ENCODE measurements at places on chromosomes 7 and 10.
A peak's percentile ranks its signal among the peaks of the same experiment; 100 is the strongest.

DNA sequence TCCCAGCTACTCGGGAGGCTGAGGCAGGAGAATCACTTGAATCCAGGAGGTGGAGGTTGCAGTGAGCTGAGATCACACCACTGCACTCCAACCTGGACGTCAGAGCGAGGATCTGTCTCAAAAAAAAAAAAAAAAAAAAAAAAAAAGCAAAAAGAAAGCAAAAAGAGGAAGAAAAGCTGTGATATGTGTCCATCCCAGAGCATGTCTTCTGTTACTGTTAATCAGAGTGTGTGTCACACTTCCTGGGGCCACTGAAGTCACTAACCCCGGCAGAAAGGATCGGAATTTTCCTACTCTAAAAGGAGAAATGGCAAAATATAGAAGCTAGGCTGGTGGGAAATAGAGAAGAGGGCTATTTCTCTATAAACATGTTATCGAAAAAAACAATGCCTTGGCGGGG lies 11.9 kb downstream of the PIK3AP1 start:
- no peak for DNase-seq

GRCh38 chr7:24255139-24255538 lies 28.9 kb upstream of the NPY start:
- no peak for DNase-seq

DNA sequence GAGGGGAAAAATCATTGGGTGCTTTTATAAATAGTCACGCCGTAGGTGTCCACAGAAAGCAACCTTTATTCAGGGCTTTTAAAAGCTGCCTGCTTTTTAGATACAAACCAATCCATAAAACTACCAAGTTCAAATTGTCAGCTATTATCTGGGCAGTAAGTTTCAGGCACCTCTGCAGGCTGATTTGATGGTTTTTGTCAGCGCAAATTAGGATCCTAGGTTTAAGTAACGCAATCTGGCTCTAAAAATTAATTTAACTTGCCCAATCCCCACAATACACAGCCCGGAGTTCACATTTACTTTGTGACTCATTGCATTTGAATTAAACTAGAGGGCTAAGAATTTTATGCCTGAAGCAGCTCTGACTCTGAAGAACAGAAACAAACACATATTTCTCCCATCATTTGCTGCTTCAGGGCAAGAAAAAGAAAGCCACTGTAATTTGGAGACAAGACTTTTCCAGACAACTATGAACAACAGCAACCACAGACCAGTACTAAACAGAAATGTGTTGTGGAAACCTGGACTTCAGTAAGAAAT lies 43.3 kb downstream of the NRP1 start:
- DNase-seq: no peak

GRCh38 chr10:33211106-33211878 lies 123.2 kb downstream of the NRP1 start:
- DNase-seq: no peak

DNA sequence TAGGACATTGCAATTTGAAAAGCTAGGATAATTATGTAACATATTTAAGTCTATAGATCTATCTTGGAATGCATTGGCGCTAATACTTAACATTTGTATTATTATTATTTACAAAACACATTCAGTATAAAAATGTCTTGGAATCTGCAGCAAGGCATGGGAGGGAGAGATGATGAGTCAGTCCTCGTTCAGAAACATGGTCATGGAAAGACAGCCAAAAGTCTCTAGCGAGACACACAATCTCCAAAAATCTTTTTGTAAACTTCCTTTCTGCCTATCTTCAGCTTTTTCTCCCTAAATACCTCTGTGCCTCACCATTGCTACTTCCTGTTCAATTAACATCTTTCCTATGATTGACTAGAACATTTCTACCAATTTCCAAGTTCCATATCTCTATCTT lies 188.4 kb upstream of the CACNA2D1 start:
- no peak for DNase-seq

- DNase-seq: no peak
Measured at GRCh38 chr10:12466704-12467305, 117.5 kb downstream of the CAMK1D start.

GRCh38 chr10:16989826-16990293 lies 139.8 kb downstream of the CUBN start:
- no peak for DNase-seq

DNA sequence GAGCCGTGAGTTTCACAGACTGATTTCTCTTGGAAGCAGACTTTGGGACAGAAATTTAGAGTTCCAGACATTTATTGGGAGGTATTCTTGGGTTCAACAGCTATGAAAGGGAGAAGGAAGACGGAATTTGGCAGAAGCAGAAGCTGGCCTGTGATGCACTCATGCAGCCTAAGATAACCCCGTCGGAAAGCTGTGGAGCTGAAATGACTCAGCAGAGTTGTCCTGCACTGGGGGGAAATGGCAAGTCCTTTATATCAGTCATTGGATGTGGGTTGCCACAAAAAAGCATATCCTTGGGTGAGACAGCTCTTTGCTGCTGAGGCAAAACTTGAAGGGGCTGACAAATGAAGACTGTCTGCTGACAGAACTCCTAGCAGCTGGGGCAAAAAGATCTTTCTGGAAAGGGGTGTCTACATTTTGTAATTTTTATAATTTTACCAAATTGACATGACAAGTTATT lies 11.5 kb upstream of the MICU1 start:
- DNase-seq: peak; percentile 0

DNA sequence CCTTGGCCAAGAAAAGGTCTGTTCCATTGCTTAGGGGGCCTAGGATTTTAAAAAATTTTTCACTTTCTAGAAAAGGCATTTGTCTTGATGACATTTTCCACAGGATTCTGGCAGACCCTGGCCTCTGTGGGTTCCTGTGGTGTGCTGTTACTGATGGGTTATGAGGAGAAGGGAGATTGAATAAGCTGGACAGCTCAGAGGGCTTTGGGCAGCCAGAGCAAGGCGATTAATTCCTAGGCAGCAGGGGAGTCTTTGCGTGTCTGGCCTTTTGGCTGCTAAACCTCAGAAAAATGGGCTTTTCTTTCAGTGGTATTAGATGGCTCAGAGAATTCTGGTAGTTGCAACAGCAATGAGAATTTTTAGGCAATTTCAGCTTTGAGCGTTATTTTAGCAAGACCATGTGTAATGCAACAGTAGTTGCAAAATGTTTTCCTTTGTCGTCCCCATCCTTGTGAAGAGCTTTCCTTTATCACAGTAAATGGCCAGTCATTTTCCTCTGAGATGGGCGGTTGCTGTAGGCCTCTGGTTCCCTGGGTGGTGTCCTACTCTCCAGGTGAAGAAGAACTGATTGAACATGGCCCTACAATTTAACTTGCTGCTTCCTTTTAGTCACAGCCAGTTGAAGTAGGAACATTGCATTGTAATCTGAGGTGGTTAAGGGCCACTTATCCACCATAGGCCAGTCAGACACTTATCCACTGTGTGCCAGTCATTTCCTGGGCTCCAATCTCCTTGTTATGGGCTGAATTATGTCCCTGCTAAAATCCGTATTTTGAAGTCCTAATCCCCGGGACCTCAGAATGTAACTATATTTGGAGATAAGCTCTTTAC lies 43.2 kb downstream of the SH2D4B start:
- no peak for DNase-seq

DNA sequence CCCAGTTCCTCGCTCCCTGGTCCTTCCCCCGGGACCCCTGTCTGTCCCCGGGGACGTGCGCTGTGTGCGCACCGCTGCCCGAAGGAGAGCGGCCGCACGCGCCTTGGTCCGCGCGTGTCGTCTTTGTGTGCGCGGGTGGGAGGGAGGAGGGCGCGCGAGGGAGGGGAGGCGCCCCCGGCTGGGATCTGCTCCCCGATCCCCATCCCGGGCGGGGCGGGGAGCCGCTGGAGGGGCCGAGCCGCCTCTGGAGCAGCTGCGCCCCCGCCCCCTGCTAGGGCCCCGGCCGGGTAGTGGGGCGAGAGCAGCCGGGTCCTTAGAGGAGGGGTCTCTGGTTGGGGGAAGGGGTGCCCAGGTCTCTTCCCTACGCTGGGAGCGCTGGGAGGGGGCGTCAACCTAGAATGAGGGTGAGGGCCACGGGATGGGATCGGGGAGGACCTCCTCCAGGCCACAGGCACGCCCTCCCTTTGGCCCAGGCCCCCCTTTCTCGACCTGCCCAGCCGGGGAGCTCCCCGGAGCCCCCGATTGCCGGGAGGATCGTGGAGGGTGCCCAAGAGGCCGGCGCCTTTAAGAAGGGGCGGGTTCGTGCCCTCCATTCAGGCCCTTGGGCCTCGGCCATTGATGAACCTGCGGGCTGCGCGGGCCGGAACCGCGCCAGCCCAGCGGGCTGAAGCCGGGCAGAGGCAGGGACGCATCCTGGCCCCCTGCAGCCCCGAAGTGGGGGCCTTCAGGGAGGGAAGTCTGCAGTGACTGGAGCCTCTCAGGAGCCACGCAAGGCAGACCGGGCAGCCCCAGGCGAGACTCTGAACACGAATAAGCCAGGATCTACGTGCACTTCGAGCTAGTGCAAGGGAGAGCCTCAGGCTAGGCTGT lies 678 bp downstream of the SH2B2 start:
- no peak for DNase-seq

DNA sequence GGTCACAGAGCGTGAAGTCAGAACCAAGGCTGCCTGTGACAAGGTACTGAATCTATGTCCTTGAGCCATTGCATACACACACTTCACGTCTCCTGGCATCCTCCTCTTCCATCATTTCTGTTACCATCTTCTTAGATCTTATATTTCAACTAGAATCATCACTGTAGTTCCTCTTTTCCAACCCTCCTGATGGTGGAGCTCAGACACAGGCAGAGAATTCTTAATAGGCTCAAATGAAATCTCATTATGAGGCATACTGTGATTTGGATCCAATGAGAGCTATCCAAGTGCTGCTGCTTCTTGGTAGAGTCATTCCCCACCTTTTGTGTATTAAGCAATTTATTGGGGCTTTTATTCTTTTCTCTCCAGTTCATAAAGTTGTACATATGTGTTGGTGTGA lies 113.2 kb downstream of the CALCR start:
- DNase-seq: no peak

DNA sequence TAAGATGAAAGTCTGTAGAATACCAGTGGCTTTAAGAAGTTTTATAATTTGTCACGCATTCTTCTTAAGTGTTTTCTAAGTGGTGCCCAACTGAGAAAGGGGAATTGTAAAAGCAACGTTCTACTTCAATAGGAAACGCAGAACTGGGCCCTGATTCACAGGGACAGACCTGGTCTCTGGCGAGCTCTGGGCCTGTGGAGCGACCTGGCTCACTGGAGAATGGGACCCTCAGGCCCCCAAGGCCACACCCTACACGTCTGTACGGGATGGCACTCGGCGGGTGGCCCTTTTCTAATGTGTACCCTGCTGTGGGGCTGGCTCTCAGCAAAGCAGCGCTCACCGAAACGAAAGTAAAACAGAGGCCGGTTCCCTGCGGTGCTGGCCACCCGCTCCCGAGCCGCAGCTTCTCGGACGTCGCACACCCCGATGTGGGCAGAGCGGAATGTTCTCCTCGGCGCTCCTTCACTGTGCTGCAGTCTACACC lies 205.0 kb downstream of the DIP2C start:
- DNase-seq: no peak

- DNase-seq: no peak
Measured at GRCh38 chr7:27186668-27187474, 1.8 kb upstream of the HOXA11 start.

DNA sequence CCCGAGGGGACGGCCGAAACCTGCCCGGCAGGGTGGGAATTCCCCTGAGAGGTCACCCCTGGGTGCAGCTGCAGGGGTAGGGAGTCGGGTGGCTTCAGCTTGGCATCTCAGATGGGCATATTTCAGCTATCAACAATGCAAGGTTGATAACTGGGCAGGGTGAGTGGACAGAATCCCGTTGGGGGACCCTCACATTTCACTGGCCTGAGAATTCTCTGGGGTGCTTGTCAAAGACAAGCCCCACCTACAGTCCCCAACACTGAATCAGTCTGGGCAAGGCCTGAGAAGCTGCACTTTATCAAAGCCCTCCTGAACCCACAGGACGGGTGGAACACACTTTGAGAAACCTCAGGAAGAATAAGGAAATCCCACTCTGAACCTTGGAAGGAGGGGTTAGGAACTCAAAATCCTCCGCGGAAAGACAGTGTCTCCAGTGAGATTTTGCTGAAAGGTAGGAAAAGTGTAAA lies 3.1 kb downstream of the RGS10 start:
- no peak for DNase-seq

- DNase-seq: no peak
Measured at GRCh38 chr10:130999376-131000202, 311.9 kb downstream of the TCERG1L start.

DNA sequence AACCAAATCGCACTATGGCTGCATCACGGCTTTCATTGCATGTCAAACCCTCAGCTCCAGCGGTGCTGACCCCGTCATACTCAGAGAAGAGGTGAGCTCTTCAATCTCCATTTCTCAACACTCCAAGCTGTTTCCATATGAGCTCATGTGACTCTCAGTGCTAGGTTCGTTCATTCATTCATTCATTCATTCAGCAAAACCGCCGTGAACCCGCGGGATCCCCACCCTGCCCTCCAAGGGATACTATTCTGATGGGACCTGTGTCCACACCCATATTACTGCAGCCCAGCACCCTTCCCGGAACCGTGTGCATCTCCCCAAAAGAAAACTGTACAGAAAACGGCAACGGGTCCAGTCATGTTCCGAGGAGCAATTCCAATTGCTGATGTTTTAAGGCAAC lies 184.7 kb downstream of the DIP2C start:
- DNase-seq: no peak

- no peak for DNase-seq
Measured at GRCh38 chr7:55128693-55129394, 110.0 kb downstream of the EGFR start.

DNA sequence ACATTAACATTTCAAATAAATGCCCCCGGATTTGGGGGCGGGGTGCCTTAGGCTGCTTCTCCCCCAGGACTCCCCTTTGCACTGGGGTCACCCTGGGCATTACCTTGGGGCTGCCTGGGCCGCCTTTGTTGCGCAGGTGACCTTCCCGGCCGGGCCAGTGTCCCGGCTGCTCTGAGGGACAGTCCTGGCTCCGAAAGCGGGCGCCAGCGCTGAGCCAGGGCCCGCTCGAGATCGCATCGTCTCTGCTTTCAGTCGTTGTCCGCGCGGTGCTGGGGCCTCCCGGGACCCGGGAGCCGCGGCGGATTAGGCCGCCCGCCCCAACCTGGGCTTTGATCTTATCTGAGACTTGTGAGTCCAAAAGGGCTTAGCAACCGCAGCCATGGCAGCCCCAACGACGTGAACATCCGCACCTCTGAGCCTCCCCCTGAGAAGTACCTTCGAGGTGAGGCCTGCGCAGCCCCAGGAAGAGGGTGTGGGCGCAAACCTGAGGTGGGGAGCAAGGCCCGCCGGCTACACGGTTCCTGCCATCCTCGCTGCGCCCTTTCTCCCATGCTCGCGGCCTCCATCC lies 14.8 kb upstream of the WAPL start:
- no peak for DNase-seq

GRCh38 chr10:12844811-12845483 lies 156.6 kb downstream of the CCDC3 start:
- no peak for DNase-seq

GRCh38 chr7:33798686-33799325 lies 106.5 kb upstream of the BMPER start:
- DNase-seq: no peak

GRCh38 chr10:64463406-64463805 lies 942.2 kb downstream of the REEP3 start:
- no peak for DNase-seq
